ENCODE measurements at places on chromosomes 16 and 17.

DNA sequence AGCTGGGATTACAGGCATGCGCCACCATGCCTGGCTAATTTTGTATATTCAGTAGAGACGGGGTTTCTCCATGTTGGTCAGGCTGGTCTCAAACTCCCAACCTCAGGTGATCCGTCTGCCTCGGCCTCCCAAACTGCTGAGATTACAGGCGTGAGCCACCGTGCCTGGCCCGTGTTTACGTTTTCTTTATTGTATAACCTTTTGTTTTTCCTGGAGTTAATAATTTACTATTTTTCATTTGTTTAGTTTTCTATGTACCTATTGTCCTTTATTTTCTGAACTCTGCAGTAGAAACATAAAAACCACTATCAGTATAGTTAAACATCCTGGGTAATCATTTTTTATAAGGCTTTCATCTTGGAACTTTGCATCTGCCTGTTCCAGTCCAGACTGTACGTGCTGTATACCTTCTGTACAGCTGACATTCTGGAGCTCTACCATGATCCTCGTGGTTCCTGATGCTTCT, 73.6 kb downstream of the PPM1E start:
- DNase-seq = no peak

DNA sequence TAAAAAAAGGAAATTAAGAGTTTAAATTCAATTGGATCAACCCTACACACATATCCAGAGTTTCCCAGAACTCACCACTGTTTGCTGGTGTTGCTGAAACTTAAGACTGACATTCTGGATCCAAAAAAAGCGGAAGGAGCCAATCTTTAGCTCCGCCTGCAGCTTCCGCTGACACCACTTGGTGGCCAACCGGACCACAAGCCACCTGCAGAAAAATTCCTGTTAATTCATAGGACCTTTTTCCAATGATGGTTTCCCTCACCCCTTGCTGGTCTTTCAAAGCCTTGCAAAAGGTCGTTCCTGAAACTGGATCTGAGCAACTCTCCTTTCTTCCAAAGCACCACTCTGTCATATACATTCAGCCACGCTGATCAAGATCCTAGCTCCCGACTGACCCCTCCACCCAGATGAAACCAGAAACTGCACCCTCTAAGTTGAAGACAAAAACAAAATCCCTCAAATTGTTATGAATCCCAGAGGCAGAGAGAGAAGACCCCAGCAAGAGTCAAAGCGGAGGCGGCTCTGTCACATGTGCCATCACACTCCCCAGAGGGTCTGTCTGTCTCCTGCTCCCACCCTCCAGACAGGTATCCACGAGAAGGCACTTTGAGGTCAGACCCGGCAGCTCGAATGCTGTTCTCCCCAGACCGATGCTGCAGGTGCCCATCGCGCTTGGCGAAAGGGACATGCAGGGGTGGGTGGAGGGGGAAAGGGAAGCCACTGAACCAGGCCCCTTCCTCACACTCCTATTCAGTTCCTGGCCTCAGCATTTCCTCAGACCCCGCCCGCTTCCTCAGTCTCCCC, 773 bp downstream of the BLTP2 start:
- peak; percentile 61 for DNase-seq

GRCh38 chr17:28112606-28113005, 70.1 kb downstream of the NLK start:
- no peak for DNase-seq

GRCh38 chr17:14672830-14673229, 371.9 kb downstream of the HS3ST3B1 start:
- DNase-seq = peak; percentile 25

- DNase-seq = no peak
Observed at GRCh38 chr16:75022567-75022966, 23.7 kb downstream of the ZNRF1 start.

DNA sequence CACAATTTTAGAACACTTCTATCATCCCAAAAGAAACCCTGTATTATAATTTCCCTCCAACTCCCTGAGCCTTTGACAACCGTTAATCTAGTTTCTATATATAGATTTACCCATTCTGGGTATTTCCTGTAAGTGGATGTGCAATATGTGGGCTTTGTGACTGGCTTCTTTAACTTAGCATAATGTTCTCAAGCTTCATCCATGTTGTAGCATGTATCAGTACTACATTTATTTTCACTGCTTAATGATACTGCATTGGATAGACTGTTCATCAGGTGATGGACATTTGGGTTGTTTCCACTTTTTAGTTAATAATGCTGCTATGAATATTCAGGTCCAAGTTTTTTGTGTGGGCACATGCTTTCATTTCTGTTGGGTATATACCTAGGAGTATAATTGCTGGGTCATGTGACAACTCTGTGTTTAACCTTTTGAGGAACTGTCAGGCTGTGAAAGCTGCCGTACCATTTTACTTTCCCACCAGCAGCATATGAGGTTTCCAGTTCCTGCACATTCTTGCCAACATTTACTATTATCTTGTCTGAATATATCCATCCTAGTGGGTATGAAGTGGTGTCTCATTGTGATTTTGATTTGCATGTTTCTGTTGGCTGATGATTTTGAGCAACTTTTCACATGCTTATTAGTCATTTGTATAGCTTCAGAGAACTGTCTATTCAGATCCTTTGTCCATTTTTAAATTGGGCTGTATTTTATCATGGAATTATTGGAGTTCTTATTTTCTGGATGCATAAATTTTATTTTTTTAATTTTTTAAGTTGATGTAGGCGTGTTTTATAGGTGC, 16.4 kb downstream of the REXO5 start:
- DNase-seq = no peak

- peak; percentile 42 for DNase-seq
Observed at GRCh38 chr17:38749223-38750043, 1.3 kb upstream of the PCGF2 start.

- no peak for DNase-seq
Observed at GRCh38 chr16:89375021-89375420, 115.3 kb downstream of the ANKRD11 start.

Measured in trophoblast cell (in vitro differentiated cells and primary cell).